ENCODE measurements at places on chromosomes 7 and 10.
A peak's percentile ranks its signal among the peaks of the same experiment; 100 is the strongest.

GRCh38 chr10:24897326-24897926 lies 55.0 kb downstream of the PRTFDC1 start:
- no peak for DNase-seq

GRCh38 chr7:22333680-22334141 lies 23.2 kb downstream of the RAPGEF5 start:
- DNase-seq = no peak

DNA sequence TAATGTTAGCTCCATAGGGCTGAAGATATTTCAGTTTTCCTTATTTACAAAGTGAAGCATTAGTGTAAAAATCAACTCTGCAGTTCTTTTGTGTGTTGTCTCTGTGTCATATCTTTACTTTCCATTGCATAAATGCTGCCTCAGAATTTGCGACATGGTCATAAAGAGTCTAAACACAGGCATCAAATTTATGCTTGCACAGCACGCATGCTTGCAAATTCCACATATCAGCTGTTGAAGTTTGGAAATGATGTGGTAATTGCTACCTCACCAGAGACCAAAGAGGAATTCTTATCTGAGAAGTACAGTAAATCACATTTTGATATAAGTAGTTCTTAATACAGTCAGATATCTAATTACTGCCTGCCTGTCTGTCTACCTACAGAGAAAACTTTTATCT lies 348.2 kb upstream of the GRM3 start:
- no peak for DNase-seq

DNA sequence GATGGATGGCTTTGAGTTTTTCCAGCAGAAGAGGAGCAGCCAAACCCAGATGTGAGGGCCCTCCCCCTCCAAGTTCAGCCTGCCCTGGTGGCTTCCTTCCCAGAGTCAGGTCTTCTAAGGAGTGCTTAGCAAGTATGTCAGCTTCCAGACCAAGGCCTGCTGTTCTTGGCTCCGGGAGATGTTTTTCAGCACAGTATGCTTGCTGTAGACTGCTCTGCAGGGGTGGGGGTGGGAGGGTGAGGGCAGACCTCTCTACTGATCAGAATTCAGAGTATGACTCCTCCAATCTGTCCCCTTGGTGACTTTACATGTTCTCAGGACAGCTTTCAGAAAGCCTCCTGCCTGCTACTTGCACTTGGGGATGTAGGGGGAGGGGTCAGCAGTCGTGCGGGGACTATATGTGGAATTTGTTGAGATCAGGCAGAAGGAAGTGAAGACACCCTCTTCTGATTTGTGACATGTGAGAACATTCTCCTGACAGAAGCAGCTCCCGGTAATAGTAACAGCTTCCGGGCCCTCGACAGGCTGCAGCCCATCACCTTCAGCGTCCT lies 516.4 kb upstream of the ZMIZ1 start:
- DNase-seq = peak; percentile 45

DNA sequence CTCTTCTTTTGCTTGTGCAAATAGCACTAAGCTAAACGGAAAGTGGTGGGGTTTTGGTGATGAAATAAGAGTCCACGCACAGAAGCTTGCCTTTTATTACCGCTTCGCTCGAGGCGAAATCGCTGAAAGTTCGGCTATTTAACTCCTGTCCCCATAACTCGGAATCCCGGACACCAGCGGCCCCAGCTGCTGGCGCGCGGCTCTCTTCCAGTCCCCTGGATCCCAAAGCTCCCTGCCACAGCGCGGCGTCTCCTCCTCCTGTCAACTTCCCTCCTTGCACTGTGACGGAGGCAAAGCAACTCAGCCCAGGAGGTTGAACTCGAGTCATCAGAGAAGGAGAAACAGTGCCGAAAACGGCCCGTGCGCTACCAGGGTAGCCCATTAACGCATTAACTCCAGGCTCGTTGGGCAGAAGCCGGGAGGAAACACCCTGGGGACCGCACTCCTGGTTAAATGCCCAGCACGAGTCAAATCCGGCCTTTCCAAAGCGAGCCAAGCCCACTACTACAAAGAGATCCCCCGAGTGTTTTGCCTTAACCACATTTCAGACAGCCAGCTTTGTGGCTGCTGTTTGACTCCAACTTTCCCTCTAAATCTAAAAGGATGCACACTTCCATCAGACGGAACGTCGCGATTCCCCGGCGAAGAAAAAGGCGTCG lies 1.3 kb downstream of the SEMA3D start:
- DNase-seq = peak; percentile 28

- no peak for DNase-seq
Measured at GRCh38 chr10:119283818-119284217, 76.4 kb downstream of the GRK5 start.

DNA sequence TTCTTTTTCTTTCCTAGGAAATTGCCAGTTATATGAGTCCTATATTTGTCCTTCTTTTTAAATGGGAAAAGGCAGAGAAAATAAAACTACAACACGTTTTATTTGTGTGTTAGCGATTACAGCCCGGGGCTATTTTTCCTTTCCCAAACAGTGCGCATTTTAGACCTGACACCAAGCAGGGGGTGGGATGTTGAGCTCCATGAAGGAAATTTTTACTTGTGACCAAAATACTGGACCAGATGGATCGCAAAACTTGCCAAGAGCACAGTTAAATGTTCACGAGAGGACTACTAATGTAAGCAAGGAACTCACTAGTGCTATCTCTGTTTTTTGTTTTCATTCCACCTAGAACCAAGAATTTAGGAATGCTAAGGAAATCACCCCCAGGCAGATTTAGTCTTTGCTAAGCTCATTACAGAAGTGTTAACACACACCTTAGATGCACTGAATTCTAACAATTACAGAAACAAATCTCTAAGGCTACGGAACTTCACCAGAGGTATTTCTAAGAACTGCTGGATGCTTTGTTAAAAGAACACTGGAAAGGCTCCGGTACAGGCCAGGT lies 114.8 kb downstream of the JAZF1 start:
- DNase-seq = no peak

GRCh38 chr10:112471878-112472487 lies 25.0 kb downstream of the VTI1A start:
- DNase-seq = peak; percentile 77

DNA sequence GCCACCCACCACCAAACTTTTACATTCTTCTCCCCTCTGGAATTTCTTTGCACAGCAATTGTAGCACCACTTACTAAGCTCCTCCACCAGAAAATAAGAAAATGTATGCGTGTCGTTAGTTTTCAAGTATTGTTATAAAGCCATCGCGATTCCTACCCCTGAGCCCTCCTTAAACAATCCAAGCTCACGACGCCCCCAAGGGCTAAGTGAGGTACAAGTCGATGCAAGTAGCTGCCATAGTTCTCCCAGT lies 1.3 kb downstream of the FRAT2 start:
- no peak for DNase-seq

GRCh38 chr10:75189266-75190096 lies 21.1 kb upstream of the VDAC2 start:
- no peak for DNase-seq

GRCh38 chr10:123565691-123566660 lies 100.2 kb upstream of the GPR26 start:
- DNase-seq = no peak

- DNase-seq = no peak
Measured at GRCh38 chr7:56218510-56218909, 102.3 kb upstream of the NUPR2 start.

DNA sequence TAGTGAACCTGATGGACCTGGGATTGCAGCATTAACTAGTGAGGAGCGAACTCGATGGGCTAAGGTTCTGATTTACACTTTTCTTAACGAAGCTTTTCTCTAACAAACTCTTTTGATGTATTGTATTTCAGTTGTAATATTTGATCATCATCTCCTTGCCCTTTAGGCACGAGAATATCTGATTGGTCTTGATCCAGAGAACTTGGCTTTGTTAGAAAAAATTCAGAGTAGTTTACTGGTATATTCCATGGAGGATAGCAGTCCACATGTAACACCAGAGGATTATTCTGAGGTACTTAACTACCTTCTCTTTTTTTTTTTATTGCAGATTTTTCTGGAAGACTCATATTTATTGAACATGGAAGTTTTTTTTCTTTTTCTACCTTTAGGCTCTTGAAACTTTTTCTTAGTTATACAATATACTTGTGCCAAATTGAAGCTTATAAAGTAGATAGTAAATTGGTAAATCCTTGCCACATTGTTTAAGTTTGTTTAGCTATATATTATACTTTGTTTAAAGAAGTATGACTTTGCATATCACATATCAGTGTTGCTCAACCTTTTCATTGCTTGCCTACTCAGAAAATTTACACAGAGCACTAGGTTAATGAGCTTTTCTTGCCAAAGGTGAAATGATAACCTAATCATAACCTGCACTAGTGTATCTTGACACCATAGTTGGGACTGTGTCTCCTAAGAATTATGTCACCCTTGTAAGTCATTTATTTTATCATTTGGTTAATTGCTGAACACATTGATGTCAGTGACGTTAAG lies 30.4 kb downstream of the CROT start:
- DNase-seq = no peak

DNA sequence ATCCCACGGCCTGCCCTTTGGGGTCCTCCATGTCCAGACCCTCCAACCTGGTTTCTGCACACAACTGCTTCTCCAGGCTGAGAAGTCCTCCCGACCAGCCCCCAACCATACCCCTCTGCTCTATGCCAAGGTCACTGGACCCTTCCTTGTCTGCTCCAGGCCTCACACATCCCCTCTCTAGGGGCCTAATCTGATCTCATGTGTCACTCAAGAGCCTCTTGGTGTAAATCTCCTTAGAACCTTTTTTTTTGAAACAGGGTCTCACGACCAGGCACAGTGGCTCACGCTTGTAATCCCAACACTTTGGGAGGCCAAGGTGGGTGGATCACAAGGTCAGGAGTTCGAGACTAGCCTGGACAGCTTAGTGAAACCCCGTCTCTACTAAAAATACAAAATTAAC lies 17.5 kb upstream of the SERPINE1 start:
- DNase-seq = no peak

GRCh38 chr7:158446281-158446680 lies 141.3 kb downstream of the PTPRN2 start:
- DNase-seq = no peak

DNA sequence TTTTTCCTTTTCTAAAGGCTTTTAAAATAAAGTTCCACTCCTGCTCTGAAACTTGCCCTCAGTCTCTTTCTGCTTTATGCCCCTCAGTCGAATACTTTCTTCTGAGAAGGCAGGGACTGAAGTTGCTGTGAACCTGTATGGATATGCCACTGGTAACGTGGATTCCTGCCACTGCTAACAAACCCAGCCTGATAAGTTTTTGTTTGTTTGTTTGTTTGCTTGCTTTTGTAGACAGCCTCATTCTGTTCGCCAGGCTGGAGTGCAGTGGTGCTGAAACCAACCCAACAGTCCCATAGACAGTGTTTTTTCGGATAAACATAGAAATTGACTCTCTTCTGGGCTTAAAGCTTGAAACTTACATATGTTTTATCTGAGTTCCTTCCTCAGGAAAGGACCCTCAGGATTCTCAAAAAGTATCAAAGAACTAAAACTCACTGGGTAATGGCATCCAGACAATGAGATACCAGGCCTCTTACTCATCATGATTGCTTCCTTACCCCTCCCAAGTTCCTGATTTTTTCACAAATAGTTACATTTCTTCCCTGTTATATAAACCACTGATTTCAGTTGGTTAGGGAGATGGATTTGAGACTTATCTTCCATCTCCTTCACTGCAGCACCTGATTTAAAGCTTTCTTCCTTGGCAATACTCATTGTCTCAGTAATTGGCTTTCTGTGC lies 273.6 kb downstream of the SDHAF3 start:
- DNase-seq = no peak

- DNase-seq = no peak
Measured at GRCh38 chr7:158487631-158488151, 99.9 kb downstream of the PTPRN2 start.

DNA sequence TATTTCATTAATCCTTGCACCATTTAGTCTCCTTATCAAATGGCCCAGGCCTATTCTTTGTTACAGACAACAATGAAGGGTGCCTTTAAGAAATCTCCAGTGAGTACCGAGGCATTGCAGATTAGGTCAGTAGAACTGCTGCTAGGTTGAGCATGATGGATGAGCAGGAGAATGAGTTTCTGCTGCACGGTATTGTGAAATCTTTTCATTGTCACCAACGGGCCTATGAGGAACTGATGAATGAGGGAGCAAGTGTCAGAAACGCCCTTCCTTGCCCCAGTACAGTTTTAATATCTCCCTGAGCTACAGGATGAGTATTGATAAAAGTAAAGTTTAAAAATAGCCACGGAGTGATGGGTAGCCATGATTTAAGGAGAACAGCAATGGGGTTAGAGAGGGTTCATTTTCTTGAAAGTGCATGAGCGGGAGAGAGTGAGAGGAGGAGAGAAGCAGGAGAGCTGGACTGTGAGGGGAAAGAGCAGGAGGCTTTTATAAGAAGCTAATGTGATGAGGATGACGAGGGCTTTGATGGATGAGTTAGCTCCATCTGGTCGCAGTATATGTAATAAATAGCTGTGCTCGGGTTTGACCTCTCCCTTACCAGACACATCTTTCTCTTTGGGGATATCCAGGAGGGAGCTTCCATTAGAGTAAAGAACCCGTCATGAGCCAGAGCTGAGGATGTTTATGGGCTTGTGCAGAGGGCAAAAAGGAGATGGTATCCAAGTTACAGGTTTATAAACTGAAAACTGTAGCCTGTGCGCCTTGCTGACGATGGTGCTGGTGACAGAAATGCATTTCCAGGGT lies 526.1 kb downstream of the LRMDA start:
- DNase-seq = no peak

DNA sequence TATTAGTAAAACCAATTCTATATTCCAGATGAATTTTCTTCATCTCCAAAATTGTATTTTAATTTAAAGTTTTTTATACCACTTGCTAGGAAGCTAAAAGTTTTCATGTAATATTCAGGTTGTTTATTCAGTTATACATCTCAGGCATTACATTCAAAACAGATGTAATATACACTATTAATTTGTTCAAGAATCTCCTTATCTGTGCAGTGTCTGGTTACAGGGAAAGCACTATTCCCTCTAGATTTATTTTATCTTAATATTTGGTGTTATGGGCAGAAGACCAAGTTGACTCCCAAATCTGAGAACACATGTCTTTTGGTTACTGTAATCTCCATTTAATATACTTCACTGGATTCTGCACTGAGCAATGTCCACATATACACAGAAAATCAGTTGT lies 953.4 kb downstream of the ANKRD7 start:
- DNase-seq = no peak

- DNase-seq = no peak
Measured at GRCh38 chr7:68958571-68958970, 639.7 kb upstream of the AUTS2 start.

DNA sequence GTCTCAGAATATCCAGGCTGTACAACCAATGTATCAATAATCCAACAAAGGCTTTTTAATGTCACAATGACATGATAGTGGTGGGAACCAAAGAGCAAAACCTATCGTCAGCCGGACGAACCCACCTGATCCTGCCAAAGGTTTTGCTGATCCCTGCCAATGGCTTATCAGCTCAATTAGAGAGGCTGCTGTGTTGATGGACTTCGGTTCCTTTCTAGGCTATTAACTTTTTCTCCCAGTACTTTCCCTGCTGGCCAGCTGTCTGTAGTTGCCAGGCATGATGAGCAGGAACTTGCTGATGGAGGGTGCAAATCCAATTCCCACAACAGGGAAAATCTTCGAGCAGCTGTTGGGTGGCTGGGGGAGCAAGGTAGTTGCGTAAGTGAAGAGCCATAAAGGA lies 2.4 kb downstream of the LMOD2 start:
- no peak for DNase-seq

GRCh38 chr10:7580520-7580919 lies 86.2 kb downstream of the ITIH5 start:
- DNase-seq = no peak

- DNase-seq = no peak
Measured at GRCh38 chr10:72176701-72177100, 39.1 kb upstream of the ANAPC16 start.
